ENCODE measurements at places on chromosomes 5 and 9.

GRCh38 chr5:160720822-160721221 lies 131.2 kb downstream of the ATP10B start:
- no peak for DNase-seq

DNA sequence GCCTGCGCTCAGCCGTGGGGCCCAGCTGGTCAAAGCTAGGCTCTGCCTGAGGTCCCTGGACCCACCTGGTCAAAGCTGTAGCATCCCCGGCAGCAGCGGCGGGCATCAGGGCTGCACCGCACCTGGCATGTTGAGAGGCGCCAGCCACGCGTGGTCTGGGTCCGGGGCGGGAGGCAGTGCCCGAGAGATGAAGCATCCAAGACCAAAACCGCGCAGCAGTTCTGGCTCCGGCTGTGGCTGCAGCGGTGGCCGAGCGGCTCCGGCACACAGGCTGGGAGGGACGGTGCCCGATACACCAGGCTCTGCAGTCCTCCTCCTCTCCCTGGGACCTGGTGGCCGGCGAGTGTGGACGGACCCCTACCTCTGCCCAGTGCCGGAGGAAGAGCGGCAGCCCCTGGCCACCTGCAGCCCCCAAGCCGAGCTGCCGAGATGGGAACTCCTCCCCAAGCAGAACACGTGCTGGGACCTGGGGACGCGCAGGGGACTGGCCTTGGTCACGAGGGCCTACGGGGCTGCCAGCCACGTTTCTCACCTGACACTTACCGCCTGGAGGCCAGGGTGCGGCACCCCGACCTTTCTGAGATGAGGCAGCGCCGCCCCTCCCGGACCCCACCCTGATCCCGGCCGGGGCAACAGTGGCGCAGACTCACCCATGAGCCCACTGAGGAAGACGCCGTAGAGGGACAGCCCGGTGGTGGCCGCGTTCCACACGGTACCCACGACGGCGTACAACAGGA lies 33.0 kb downstream of the SLC9A3 start:
- DNase-seq, result no peak

DNA sequence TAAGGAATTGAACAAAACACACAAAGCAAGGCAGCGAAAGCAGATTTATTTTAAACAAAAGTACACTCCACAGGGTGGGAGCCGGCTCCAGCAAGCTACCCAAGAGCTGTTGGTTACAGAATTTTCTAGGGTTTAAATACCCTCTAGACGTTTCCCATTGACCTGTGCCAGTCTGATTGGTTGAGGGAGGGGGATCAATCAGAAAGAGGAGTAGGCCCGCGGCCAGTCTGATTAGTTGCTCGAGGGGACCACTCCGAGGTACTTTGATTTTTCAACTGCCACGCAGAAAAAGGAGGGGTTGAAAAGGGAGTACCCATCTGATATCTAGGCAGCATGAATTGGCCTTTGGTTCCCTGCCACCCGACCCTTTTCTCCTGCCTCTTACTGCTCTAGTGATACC lies 998 bp downstream of the SRP19 start:
- DNase-seq, result no peak

DNA sequence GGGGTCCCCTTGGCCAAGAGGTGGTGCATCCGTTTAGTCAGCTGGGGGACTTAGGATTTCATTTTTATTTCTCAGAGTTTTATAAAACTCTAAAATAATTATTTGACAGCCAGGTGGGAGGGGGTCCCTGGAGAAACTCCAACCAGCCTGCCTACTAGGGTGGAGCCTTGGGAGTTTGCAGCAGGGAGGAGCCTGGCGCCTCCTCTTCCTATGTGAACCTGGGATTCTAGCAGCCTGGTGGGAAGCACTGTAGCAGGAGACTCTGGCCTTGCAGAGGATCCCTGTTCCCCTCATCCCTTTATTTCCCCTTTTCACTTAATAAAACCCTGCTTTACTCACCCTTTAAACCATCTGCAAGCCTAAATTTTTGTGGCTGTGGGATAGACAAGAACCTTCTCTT lies 50.8 kb downstream of the FXN start:
- DNase-seq, result no peak

- no peak for DNase-seq
Observed at GRCh38 chr9:114924327-114924726, 6.1 kb downstream of the TNFSF8 start.

DNA sequence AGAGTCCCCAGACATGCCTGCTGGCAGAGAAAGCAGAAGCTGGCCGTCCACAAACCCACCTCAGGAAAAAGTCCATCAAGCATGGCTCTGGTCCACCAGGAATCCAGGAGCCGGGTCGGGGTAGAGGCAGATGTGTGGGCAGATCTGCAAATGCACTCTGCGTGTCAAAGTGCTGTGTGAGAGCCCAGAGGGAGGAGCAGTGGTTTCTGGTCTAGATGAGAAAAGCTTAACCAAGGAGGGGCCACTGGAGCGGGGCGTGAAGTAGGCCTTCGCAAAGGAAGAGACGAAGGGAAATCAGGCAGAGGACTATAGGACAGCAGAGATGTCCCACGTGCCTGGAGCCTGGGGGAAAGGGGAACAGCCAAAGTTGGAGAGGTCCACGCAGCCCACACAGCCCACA lies 40.0 kb downstream of the TTLL11 start:
- DNase-seq, result no peak

DNA sequence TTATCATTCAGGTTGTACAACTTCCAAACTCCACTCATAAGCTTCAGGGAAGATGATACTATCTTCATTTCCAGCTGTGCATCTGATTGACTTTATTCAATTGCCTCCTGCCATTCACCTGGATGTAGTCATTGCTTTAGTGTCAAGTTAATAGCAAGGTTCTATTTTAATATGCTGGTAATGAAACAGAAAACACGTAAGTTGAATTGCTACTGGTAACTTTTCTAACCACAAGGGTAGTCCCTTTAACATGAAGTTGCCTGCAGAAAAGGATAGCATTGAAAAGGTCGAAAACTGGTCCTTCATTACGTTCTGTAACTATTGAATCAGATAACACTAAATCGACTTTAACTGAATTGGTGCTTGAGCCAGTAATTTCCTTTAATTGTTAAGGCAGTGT lies 459.4 kb upstream of the CDH6 start:
- DNase-seq, result no peak

DNA sequence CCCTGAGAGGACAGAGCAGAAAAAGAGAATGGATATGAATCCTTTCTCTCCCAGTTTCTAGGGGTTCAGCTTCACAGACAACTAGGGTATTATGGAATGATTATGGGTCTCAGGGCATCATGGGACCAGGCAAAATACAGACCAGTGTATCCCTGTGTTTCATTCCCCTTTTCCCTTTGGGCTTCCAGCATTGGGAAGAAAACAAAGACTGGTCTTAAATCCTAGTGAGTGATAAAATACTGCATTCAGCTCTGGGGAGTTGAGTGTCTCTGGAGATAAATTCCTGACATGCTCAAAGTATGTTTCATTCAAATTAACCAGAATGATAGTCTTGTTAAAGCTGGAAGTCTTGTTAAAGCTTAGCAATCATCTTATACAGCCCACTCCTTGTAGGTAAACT lies 2.4 kb upstream of the POU4F3 start:
- no peak for DNase-seq

GRCh38 chr5:145585-146323 lies 45.5 kb upstream of the LRRC14B start:
- no peak for DNase-seq

DNA sequence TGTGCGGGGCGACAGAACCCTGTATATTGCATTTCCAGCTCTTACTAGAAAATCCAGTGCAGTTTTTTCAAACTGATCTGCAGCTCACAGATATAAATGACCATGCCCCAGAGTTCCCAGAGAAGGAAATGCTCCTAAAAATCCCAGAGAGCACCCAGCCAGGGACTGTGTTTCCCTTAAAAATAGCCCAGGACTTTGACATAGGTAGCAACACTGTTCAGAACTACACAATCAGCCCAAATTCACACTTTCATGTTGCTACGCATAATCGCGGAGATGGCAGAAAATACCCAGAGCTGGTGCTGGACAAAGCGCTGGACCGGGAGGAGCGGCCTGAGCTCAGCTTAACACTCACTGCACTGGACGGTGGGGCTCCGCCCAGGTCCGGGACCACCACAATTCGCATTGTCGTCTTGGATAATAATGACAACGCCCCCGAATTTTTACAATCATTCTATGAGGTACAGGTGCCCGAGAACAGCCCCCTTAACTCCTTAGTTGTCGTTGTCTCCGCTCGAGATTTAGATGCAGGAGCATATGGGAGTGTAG lies 786 bp downstream of the PCDHB5 start:
- no peak for DNase-seq

Data from neuronal stem cell (in vitro differentiated cells).